ENCODE measurements at places on chromosomes 3 and 15.

- no peak for DNase-seq
Measured at GRCh38 chr3:167750272-167750971, 14.9 kb downstream of the SERPINI1 start.

DNA sequence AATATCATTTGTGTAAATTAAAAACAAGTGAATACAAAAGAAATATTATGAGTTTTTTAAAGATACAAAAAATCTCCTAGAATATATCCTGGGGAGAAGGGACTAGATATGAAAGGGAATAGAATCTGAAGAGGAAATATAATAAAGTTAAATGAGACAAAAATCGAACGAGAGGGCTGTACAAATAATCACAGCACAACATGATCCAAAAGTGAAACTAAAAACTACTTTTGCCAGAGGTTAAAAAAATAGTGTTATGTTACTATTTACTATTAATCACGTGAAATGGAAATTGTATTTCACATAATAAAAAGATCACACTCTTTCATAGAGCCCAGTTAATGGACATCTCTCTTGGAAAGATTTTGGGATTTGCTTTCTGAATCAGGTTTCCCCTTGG, 28.6 kb downstream of the CGGBP1 start:
- peak; percentile 24 for DNase-seq

DNA sequence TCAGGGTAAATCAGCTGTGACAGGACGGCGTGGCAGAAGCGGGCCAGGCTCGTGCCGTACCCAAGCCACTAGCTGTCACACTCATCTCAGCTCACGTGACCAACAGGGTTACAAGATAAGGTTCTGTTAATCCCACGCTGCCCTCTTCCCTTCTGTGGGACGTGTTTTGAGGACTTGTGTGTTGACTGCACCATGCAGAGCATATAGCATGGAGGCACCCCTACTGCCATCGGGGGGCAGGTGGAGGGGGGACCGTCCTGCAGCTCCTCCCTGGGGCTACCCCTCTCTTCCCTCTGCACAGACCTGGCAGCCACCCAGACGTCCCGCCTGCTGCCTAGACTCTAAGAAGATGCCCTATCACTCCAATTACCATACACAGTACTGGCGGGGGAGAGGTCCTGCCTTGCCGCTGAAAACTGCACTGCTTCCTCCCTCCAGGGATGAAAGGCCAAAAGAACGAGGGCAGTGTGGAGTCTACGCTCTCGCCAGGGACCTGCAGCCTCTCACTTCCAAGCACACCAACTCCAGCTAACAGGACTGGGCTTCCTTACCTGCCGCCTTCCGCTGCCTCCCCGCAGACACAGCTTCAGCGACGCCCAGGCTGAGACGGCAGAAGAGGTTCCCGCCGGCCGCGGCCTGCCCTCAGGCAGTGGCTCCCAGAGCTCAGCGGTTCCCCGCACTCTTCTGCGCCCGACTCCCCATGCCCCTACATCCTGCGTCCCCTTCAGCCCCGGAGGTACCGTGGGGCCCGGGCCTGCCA, at the start of gene TNK2:
TSS of gene TNK2 (minus strand) at position 618 of the 760 bp plus-strand sequence. CDS start 19,963 bp downstream, outside the sequence.
- no peak for DNase-seq

DNA sequence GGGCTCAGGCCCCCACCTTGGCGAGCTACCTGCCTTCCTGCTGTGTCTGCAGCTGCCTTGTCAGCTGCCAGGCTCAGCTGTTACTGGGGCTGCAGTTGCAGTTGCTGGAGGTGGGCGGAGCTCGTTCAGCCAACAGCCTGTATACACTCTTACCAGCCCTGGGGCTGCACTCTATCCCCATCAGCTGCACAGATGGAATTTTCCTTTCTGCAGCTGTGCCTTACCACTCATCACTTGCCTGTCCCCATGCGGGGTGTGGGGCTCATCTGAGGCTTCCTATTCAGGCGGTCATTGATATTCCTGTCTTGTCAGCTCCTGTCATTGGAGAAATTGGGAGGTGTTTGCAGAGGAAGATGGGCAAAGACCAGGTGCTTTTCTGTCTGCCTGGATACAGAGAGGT, 9.1 kb upstream of the SYN2 start:
- DNase-seq = no peak

DNA sequence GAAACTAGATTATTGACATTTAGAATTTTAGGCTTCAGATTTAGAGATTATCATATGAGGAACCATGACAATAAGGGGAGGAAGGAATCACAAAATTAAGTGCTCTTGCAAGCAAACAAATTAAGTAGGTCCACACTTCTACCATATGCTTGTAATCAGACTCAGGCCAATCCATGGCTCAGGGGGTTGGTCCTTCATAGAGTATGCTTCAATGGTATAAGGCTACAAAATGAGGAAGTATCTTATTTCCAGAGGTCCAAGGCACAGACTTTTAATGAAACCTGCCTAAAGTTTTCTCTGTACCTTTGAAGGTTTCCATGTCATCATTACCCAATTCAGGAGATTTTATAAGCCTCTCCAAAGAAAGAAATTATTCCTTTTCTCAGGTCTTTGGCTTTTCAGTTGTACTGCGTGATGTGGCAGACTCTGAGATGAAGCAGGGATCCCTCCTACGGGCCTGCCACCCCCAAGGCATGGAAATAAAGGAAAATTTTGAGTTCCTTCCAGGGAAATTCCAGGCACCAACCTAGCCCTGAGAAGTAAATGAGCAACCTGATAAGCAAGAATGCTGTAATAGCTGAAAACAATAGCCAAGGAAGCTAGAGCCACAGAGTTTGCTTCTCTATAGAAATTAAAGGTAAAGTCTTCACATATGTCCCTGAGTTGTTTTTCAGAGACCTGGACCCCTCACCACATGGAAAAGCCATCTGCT, 36.3 kb downstream of the SERPINI2 start:
- DNase-seq = no peak

- DNase-seq = no peak
Measured at GRCh38 chr15:31300208-31300661, 26.4 kb upstream of the KLF13 start.

GRCh38 chr3:52805270-52806039, 10.9 kb downstream of the ITIH3 start:
- DNase-seq = no peak

- no peak for DNase-seq
Measured at GRCh38 chr3:190017521-190018288, 103.0 kb downstream of the P3H2 start.

GRCh38 chr3:25429361-25430286, 1.6 kb downstream of the RARB start:
- DNase-seq = no peak

DNA sequence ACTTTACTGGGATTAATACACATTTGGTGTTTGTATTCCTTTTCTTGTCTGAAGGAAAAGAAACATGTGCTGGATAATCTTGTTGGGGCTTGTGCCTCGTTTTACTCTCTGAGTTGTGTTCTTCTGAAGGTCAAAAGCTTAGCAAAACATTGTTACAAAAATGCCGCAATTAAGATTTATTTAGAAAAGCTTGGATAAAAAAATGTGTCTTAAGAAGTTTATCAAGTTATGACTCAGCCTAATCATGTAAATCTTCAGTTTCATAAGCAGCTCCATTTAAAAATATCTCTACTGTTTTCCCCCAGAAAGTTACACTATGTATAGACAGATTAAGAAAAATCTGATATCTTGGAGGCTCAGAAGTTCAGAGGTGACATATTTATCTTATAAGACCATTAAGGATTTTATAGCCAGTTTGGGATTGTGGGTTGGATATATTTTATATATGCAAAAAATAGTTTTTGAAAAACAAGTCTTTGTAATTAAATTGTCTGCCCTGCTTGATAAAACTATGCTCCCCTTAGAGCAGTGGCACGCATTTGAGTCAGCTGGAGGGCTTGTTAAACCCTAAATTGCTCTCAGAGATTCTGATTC, 56.5 kb downstream of the CLDN11 start:
- DNase-seq = no peak

- no peak for DNase-seq
Measured at GRCh38 chr3:60188803-60189202, 1062.4 kb downstream of the FHIT start.

GRCh38 chr3:8848696-8849131, 79.3 kb upstream of the OXTR start:
- no peak for DNase-seq

DNA sequence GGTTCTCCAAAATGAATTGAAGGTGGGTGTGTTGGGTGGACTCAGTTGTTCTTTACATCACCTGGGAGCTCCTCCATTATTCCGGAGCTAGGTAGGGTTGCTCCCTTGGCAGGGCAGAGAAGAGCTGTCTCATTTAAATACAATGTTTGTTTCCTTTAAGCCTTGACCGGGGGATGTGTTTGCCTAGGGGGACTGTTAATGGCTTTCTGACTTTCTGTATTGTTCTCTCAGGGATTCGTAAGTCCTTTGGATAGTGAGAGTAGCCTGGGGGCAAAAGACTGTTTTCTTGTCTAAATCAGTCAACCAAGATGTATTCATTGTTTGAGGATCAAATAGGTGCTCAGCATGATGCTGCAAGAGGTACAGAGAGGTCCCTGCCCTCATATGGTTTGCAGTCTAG, 71.1 kb downstream of the CDAN1 start:
- DNase-seq = no peak

GRCh38 chr15:29573197-29573838, 248.9 kb downstream of the TJP1 start:
- no peak for DNase-seq

DNA sequence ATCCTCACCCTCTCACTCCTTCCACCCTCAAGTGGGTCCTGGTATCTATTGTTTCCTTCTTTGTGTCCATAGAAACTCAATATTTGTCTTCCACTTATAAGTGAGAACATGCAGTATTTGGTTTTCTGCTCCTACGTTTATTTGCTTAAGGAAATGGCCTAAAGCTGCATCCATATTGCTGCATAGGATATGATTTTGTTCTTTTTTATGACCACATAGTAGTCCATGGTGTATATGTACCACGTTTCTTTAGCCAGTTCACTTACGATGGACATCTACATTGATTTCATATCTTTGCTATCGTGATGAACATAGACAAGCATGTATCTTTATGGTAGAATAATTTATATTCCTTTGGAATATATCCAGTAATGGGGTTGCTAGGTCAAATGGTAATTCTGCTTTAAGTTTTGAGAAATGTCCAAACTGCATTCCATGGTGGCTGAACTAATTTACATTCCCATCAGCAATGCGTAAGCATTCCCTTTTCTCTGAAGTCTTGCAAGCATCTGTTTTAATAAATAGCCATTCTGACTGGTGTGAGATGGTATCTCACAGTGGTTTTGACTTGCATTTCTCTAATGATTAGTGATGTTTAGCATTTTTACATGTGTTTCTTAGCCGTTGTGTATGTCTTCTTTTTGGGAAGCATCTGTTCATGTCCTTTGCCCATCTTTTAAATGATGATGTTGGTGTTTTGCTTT, 650.2 kb downstream of the ZNF385D start:
- no peak for DNase-seq

- no peak for DNase-seq
Measured at GRCh38 chr3:45635475-45636256, 41.1 kb downstream of the LIMD1 start.

DNA sequence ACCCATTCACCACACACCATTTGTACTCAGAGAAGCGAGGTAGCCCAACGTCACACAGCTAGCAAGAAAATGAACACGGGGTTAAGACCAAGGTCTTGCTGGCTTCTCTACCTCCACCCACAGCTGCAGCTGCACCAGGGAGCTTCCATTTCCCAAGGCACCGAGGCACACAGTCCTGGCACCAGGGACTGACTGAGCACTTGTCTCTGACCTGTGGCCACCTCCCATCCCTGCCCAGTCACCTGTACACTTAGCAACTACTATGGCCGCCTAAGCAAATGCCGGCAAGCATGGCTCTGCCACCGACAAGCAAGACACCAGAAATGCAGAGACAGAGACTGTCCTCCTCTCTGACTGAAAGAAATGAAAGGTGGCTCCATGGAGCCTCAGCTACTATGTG, 15.3 kb downstream of the ZXDC start:
- no peak for DNase-seq

DNA sequence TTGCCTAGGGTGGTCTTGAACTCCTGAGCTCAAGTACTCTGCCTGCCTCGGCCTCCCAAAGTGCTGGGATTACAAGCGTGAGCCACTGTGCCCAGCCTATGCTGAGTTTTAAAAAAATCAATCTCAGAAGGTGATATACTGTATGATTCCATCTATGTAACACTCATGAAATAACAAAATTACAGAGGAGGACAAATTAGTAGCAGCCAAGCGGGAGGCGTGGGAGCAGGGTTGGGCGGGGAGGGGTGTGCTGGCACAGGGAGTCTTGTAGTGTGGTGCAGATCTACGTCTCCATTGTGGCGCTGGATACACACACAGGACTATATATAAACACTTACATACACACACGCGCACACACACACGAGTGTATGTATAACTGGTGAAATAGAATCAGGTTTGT, 80.6 kb upstream of the LINGO1 start:
- DNase-seq = no peak

DNA sequence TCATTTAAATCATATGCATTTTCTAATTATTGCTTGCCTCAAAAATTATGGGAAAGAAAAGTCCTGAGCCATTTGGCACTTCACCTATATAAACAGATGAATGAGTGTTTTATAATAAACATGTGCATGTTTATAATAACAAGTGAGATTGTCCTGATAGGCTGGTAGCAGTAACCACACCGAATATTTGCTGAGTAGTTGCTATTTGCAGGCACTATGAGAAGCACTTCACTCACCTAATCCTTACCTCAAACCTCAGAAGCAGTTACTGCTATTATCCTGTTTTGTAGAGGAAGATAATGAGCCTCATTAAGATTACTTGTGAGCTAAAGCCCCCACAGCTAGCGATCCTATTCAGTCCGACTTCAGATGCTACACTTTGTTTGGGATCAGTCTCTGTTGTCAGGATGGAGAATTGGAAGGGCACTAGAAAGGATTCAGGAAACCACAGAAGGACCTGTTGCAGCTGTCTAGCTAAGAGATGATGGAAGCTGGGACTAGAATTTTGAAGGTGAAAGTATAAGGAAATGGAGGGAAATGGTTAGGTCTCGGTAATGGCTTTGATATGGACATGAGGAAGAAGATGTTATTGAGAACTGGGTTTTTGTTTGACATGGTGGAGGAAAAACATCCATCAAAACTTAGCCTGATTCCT, 28.4 kb upstream of the MAGI1 start:
- DNase-seq = no peak

DNA sequence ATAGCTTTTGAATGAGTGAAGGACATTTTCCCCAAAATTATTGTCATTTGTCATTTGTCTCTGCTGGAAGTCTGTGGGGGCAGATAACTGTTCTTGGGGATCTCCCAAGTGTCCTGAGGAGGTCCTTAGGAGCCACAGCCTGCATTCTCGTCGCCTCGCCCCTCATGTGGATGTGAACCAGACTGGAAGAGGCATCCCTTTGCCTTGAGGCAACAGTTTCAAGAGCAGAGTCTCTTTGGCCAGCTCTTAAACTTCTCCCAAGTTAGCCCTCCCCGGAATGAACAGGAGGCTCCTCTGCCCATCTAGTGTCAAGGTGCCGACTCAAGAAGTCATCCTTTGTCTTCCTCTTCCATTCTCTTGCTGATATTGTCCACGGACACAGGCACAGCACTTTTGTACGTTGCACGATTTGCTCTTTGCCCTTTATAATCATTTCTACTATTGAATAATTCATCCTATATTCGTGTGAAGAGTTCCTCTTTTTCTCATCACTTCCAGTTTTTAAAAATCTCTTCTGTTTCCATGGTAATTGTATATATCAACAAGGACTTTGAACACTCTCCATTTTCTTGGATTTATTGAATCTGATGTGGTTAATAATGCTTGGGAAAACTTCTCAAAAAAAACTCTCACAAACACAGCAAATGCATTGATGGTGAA, 40.8 kb upstream of the CD47 start:
- DNase-seq = no peak

GRCh38 chr3:50203113-50203808, 1.8 kb upstream of the SLC38A3 start:
- DNase-seq = no peak

GRCh38 chr3:128237348-128238183, 84.3 kb downstream of the EEFSEC start:
- DNase-seq = no peak
